Cortex of kidney (tissue), 1 donor: ENCODE measurements at places on chromosomes 7 and 10.

- DNase-seq: no peak
Observed at GRCh38 chr10:68861253-68861652, 33.9 kb downstream of the STOX1 start.

GRCh38 chr10:79047875-79048638 is 20.7 kb upstream of the ZMIZ1 start:
- DNase-seq: no peak

GRCh38 chr7:34902182-34902581 is 135.1 kb downstream of the DPY19L1 start:
- DNase-seq: no peak

DNA sequence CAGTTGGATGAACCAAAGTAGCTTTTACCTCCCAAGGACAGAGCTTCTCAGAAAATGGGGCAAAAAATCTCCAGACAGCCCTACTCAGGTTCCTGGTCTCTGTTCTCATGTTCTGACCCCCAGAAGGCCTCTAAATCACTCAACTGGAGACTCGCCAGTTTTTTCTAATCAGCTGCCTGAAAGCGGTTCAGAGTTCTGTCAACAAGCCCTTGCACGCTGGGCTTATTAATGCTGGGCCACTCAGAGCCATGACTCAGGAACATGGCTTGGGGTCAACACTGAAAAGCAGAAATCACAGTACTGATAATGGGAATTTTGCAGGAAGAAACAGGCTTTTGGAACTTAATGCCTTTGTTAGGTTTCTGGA is 15.3 kb downstream of the ECHDC3 start:
- no peak for DNase-seq

GRCh38 chr10:132707121-132707775 is 78.7 kb downstream of the NKX6-2 start:
- DNase-seq: no peak

DNA sequence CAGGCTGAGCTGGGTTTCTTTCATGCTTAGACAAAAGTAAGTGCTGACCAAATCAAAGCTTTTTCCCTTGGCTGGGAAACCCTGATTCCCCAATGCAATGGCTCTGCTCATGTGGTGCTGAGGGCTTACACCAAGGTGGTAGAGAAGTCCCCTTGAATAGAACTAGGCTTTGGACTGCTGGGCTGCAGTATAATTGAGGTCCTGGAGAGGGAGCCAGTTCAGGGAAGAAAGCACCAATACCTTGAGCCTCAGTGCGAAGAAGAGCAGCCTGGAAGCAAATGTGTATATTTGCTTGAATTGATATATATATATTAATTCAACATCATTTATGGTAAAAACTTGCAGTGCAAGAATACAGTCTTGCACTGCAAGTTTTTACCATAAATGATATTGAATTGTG is 391.1 kb downstream of the RPS24 start:
- no peak for DNase-seq

- no peak for DNase-seq
Observed at GRCh38 chr10:121590772-121591171, 7.5 kb downstream of the FGFR2 start.

- no peak for DNase-seq
Observed at GRCh38 chr10:71729161-71729636, 9.6 kb upstream of the C10orf105 start.

DNA sequence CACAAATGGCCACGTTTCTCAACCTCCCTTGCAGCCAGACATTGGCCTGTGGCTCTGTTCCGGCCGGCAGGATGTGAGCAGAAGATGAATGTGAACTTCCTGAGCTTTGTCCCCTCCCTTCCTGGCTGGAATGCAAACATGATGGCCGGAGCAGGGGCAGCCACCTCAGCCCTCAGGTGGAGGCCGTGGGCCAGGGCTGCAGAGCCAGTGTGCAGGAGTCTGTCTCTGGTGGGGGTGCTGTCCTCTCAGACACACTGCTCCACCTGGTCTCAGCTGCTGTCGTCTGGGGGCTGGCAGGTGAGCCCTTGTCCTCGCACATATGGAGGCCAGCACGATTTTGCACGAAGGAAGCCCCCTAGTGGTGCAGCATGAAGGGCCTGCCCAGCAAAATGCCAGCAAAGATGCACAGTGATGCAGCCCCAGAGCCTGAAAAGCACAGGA is 25.3 kb upstream of the PWWP2B start:
- no peak for DNase-seq

DNA sequence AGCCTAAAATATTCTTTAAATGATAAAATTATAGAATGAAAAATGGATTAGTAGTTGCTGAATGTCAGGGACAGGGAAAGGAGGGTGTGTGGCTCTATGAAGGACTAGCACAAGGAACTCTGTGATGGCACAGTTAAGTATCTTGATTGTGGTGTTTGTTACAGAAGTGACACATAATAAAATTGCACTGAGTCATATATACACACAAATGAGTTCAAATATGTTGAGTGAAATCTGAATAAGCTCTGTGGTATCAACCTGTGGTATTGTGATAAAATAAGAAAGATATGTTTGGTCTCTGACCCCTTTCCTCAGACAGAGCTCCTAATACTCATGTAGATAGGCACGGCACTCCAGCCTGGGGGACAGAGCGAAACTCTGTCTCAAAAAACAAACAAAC is 181.5 kb upstream of the TRIM24 start:
- no peak for DNase-seq

DNA sequence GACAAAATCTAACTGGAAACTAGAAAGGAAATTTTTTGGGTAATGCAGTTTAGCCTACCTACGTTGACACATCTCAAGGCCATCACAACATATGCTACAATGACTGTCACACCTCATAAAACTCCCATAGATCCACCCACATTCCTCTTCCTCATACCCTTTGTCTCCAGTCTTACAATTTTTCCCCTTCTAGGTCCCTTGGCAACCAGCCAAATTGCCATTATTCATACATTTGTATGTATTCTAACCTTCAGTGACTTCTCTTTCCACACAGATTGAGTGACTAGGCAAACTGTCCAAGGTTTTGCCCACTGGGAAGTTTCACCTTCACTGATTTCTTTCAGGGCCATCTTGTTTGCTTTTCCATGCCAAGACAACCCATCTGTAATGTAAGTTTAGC is 100.5 kb upstream of the TPK1 start:
- no peak for DNase-seq
